SJSA1 (cell line): ENCODE measurements at places on chromosomes 3 and 15. TPM values are rescaled to one million over a fixed set of nuclear protein-coding genes. Genes with fewer than 3 reads are reported as not detected.

DNA sequence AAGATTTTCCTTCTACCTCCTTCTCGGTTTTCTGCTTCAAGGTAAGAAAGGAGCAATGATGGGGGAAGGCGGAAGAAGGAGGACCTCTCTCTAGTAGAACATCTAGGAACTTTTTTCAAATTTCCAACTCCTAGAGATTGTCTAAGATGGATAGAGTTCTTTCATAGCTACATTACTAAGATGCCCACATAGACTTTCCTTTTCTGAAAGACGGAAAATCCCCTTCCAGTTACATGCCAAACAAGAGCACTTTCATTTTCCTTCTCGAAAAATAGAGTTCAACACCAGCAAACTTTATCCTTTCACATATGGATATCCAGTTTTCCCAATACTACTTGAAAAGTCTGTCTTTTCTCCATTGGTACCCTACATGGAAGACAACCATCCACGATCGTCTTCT lies 692 bp downstream of the HTR3E start:
- no peaks in the 10 kb centered on the region for H3K36me3 ChIP-seq
- DNase-seq, result no peak
- H3K4me3 ChIP-seq, result no peak overlapping the region
- H3K27ac ChIP-seq, result no peak overlapping the region
- H3K27me3 ChIP-seq, result no peaks in the 10 kb centered on the region

DNA sequence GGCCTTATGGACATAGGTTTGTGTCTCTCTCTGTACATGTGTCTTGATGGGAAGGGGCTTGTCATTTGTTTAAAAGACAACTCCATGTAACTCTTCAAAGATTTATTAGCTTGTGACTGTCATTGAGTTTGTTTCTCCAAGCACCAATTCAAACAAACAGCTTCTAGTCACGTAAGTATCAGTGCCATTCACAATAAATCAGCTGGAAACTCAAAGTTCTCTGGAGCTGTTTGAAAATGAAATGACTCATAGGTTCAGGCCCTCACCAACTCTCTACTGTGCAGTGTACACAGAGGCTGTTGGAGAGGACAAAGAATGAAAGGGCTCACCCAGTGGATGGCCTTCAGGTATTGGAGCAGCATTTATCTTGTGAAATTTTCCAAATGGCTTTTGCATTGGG lies 476.3 kb downstream of the AGBL1 start:
- no peaks in the 10 kb centered on the region for H3K36me3 ChIP-seq
- no peak overlapping the region for H3K4me3 ChIP-seq
- no peak for DNase-seq
- H3K4me1 ChIP-seq, result no peaks in the 10 kb centered on the region
- H3K27ac ChIP-seq, result no peak overlapping the region
- H3K27me3 ChIP-seq, result no peaks in the 10 kb centered on the region

DNA sequence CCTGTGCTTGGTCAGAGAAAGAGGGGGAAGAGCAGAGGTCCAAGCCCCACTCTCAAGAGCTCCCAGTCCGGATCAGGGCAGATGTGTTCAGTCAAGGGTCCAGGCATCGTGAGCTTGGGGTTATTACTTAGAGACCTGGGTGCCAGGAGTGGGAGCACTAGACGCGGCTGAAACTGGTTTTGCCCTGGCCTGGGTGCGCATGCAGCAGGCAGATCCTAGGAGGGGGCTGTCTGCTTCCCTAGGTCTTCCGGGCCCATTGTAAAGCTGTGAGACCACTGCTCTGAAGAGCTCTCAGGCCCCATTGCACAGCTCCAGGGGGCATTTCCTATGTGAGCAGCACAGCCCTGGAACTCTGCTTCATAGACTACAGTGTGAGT lies 204.9 kb upstream of the LINGO1 start:
- no peak overlapping the region for H3K27ac ChIP-seq
- DNase-seq, result no peak
- H3K27me3 ChIP-seq, result peaks cover 50% of the 10 kb centered on the region

GRCh38 chr15:40377606-40378005 lies 4.9 kb upstream of the KNSTRN start:
- DNase-seq, result peak; percentile 58
- H3K4me1 ChIP-seq, result peaks cover 44% of the 10 kb centered on the region
- no peaks in the 10 kb centered on the region for H3K36me3 ChIP-seq
- H3K4me3 ChIP-seq, result no peak overlapping the region
- H3K27ac ChIP-seq, result peak overlapping the region; percentile 41

DNA sequence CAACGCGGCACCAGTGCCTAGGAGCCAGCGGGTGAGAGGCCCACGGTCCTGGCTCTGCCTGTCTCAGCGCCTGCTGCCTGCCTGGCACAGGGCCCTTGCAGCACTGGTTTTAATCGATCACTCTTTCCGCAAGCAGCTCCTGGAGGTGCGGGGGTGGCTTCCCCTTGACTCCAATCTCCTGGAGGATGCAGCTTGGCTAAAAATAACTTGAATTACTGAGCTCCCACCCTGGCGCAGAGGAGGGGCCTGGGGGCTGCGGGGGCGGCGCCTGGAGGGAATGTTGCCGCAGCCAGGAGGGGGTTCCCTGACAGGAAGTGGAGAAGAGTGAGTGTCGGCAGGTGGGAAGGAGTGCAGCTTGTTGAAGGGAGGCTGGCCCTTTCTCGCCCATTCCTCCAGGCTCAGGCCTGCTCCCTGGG lies 9.9 kb upstream of the RPL29 start:
- H3K4me3 ChIP-seq, result no peak overlapping the region
- no peaks in the 10 kb centered on the region for H3K36me3 ChIP-seq
- H3K27me3 ChIP-seq, result no peaks in the 10 kb centered on the region
- H3K27ac ChIP-seq, result no peak overlapping the region
- DNase-seq, result no peak

- H3K36me3 ChIP-seq, result no peaks in the 10 kb centered on the region; the same call in 1 of the 2 replicates
- H3K4me3 ChIP-seq, result peak overlapping the region; percentile 68
- DNase-seq, result no peak
- H3K4me1 ChIP-seq, result peaks cover 6% of the 10 kb centered on the region; the same call in 1 of the 2 replicates
- H3K27ac ChIP-seq, result no peak overlapping the region
Measured at GRCh38 chr3:72848703-72849081, 447 bp upstream of the SHQ1 start.

GRCh38 chr3:159631226-159631625 lies 357.4 kb upstream of the IL12A start:
- no peaks in the 10 kb centered on the region for H3K36me3 ChIP-seq
- no peak overlapping the region for H3K4me3 ChIP-seq
- H3K27me3 ChIP-seq, result no peaks in the 10 kb centered on the region
- no peak overlapping the region for H3K27ac ChIP-seq
- H3K4me1 ChIP-seq, result peaks cover 50% of the 10 kb centered on the region

DNA sequence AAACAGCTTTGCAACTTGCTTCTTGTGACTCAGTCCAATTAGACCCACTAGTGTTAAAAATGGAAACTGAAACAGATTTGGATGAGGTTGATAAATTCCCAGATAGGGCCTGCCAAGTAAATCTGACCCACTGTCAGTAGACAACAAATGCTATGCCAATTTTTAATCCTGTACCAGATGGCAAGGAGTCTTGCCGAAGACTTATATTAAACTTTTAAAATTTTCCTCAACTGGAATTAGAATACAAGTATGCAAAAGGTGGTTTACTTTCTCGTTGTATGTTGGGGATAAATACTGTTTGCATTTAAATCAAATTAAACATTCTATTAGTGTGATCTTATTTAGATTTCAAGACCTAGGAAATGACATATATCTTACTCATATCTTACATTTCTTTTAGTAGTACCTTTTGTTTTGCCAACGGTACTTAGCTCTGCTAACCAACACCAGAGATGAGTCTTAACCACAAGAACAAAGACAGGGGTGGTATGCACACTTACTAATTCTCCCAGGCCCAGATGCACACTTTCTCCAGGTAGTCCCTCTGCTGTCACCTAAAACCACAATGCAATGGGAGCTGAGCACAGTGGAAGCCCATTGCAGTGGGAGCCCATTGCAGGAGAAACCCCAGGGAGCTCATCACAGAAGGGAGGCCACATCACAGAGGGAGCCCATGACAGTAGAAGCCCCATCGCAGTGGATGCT lies 77.8 kb downstream of the WWTR1 start:
- peak overlapping the region; percentile 90 for H3K27ac ChIP-seq
- peaks cover 95% of the 10 kb centered on the region for H3K4me1 ChIP-seq

- DNase-seq, result no peak
- H3K27ac ChIP-seq, result no peak overlapping the region
- H3K4me1 ChIP-seq, result no peaks in the 10 kb centered on the region
Measured at GRCh38 chr15:43352693-43353382, 18.0 kb downstream of the ZSCAN29 start.

- H3K27ac ChIP-seq, result no peak overlapping the region
- DNase-seq, result no peak
- no peak overlapping the region for H3K4me3 ChIP-seq
- H3K36me3 ChIP-seq, result no peaks in the 10 kb centered on the region
Measured at GRCh38 chr3:137046747-137047146, 89.0 kb downstream of the IL20RB start.

DNA sequence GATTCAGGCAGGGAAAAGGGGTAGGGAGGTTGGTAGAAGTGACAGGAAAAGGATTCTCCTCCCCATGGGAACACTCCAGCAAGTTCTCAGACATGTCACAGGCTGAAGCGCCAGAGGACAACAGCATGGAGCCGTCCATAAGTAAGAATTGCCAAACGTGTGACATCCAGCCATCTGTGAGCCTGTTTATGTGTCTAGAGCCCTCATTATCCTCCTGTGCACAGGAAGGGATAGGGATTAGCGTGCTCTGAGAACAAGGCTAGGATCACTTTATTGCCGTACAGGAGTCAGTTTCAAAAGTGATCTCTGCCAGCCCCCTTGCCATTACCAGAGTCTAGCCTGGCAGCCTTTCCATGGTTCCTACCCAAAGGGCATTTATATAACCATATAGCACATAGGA lies 549.5 kb downstream of the NTRK3 start:
- H3K27ac ChIP-seq, result no peak overlapping the region
- no peaks in the 10 kb centered on the region for H3K4me1 ChIP-seq
- DNase-seq, result no peak
- H3K4me3 ChIP-seq, result no peak overlapping the region
- no peaks in the 10 kb centered on the region for H3K27me3 ChIP-seq
- no peaks in the 10 kb centered on the region for H3K36me3 ChIP-seq

The VWA5B2 gene
- not detected in 2 replicates for total RNA-seq

The EFHB gene
- total RNA-seq, result 0.11 and 0.88 TPM in 2 replicates

The SAMMSON gene
- total RNA-seq, result not detected in 2 replicates

The CAMKV gene
- not detected in 2 replicates for total RNA-seq
